ENCODE measurements at places on chromosomes 16 and 17.

DNA sequence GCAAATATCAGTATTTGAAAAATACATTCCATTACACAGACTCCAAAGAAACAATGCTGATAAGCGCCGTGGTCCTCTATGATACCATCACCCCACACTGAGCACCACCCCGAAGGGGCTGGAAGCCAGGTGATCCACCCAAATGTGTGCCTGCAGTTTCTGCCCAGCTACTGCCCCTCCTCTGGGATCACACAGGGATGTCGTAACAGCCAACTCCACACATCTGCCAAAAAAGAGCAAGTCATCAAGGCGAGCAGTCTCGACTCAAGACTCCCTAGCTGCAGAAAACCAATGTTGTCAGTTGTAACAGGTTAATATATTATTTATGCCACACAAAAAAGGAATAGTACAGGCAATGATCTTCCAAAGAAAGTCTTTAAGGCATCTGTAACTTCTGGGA, 21.0 kb downstream of the CYB5D2 start:
- H3K4me3 ChIP-seq, result no peak overlapping the region
- no peaks in the 10 kb centered on the region for H3K36me3 ChIP-seq
- DNase-seq, result no peak
- no peak overlapping the region for H3K27ac ChIP-seq

DNA sequence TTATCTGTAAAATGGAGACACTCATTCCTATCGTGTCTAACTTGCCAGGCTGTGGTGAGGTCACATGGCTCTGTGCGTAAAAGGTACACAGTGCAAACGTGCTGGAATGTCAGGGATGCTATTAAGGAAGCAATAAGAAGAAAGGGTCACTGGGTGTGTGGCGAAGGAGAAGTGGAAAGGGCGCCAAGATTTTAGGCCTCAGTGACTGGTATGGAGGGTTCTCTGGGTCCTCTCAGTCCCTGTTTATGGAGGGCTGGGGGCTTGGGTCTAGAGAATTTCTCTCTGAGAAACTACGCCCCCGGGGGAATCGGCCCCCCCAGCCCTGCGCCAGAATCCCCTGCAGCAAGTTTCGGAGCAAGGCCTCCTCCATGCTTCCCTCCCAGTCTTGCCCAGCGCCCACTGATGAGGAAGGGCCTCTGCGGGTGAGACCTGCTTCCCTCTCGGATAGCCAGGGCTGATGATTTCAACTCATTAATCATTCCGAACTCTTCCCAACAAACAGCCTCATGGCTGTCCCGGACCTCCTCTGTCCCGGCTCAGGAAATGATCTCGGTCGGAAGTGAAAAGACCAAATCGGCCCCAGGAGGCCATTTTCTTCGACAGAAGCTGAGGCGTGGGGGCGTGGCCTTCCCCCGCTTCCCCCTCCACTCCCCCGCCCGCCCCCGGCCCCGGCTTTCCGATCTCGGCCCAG, 1.2 kb upstream of the HEXIM1 start:
- peak; percentile 75 for DNase-seq
- H3K4me3 ChIP-seq, result peak overlapping the region; percentile 76
- no peaks in the 10 kb centered on the region for H3K27me3 ChIP-seq
- peak overlapping the region; percentile 97 for H3K27ac ChIP-seq
- peaks cover 13% of the 10 kb centered on the region for H3K4me1 ChIP-seq

GRCh38 chr17:57368637-57369336, 112.5 kb downstream of the MSI2 start:
- no peak overlapping the region for H3K27ac ChIP-seq
- no peaks in the 10 kb centered on the region for H3K36me3 ChIP-seq
- H3K27me3 ChIP-seq, result no peaks in the 10 kb centered on the region
- no peak overlapping the region for H3K4me3 ChIP-seq
- H3K4me1 ChIP-seq, result peaks cover 34% of the 10 kb centered on the region

- no peak overlapping the region for H3K27ac ChIP-seq
- no peaks in the 10 kb centered on the region for H3K36me3 ChIP-seq
- no peak overlapping the region for H3K4me3 ChIP-seq
- H3K27me3 ChIP-seq, result no peaks in the 10 kb centered on the region
- H3K4me1 ChIP-seq, result no peaks in the 10 kb centered on the region
These were observed 51.7 kb downstream of the VAT1L start for GRCh38 chr16:77840093-77840492.

DNA sequence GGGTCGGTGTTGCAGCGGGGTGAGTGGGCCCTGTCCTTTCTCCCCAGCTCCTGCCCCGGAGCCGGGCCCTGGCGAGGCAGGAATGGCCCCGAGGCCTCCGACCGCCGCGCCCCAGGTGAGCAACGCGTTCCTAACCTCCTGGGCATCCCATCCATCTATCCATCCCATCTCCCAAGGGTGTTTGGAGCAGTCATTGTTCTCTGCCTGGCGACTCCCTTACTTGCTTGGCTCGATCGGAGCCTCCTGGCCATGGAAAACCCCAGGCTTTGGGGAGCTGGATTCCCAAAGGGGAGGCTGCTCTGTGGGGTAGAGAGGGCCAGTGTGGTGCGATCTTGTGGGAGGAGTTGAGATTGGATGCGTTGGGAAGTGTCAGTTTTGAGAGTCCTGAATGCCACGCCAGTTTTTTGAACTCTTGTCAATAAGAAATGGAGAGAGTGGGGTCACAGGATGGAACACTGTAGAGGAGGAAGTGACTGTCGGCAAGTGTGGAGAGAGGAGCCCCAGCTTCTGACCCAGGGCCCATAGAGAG, 684 bp downstream of the ZFP90 start:
- no peaks in the 10 kb centered on the region for H3K36me3 ChIP-seq
- H3K4me1 ChIP-seq, result peaks cover 4% of the 10 kb centered on the region
- H3K27ac ChIP-seq, result peak overlapping the region; percentile 54
- no peaks in the 10 kb centered on the region for H3K27me3 ChIP-seq
- no peak for DNase-seq
- H3K4me3 ChIP-seq, result peak overlapping the region; percentile 69

All from ovary (tissue), 10 donors.